ENCODE measurements at places on chromosomes 12 and 14.

GRCh38 chr12:66065150-66065549, 65.4 kb downstream of the LLPH start:
- no peak for DNase-seq

DNA sequence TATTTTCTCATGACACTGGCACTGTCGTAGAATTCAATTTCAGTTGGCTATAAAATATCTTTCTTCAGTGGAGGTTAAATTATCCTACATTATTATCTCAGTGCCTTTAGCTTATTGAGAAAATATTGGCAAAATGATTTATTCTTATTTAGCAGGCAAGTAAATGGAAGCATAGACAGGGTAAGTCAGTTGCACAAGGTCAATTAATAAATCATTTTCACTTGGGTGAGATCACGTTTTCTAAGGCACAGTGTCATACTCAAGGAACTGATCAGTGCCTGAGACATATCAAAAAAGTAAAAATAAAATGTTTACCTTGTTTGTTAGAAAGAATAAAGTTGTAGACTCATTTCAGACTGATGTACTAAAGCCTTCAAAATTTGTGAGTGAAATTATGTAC, 95.0 kb downstream of the ACSS3 start:
- DNase-seq, result no peak

DNA sequence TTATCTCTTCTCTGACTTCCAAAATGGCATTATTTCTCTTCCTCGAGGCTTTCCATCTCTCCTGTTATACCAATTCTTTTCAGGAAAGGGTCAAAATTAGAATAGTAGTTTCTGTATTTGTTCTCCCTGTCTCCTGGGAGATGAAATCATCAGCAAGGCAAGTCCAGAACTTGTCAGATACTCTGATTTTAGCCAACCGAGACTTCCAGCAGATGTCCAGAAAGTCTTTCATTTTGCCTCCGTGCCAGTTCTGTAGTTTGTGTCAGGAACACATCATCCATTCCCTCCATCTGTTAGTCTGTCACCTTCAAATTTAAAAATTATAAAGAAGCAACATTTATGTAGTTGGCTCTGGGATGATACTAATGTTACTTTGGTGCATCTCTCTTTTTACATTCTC, 275.7 kb downstream of the CCDC59 start:
- no peak for DNase-seq

GRCh38 chr14:99040711-99041110, 231.3 kb downstream of the BCL11B start:
- DNase-seq, result no peak
